ENCODE measurements at places on chromosomes 1 and 21.
A peak's percentile ranks its signal among the peaks of the same experiment; 100 is the strongest.

GRCh38 chr1:164589961-164590507 lies 31.1 kb downstream of the PBX1 start:
- no peak overlapping the region for H3K4me3 ChIP-seq
- H3K4me1 ChIP-seq, result no peaks in the 10 kb centered on the region
- peaks cover 3% of the 10 kb centered on the region for H3K27me3 ChIP-seq
- H3K36me3 ChIP-seq, result no peaks in the 10 kb centered on the region
- DNase-seq, result no peak

DNA sequence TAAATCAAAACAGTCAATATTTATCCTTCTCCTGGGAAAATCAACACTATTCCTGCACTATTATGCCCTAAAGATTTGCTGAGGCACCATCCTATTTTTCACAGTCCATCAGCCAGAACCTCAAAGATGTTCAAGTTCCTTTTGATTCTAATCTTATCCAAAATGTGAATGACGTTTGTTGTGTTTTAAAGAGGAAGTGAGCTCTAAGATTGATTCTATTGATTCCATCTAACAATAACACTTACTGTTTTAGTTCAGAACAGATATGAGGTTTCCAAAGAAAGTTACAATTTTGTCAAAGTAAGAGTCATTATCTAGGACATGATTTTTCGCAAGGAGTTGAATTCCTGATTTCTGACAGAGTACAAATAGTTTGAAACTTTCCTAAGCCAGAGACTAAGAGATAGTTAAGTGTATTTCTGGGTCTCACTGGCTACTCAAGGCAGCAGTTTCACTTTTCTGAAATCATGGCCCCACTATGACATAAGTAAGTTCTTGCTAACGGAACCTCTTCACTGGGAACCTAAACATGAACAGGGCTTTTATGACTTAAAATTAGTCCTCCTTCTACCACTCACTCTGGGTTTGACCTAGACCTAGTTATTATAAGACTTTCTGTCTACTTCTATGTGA lies 84.7 kb downstream of the LHX9 start:
- no peaks in the 10 kb centered on the region for H3K4me1 ChIP-seq
- H3K4me3 ChIP-seq, result no peak overlapping the region
- H3K27me3 ChIP-seq, result peaks cover 14% of the 10 kb centered on the region
- DNase-seq, result no peak
- no peaks in the 10 kb centered on the region for H3K36me3 ChIP-seq

- peak overlapping the region; percentile 92 for H3K27ac ChIP-seq
- peak overlapping the region; percentile 90 for H3K4me3 ChIP-seq
- peaks cover 23% of the 10 kb centered on the region for H3K36me3 ChIP-seq
- no peaks in the 10 kb centered on the region for H3K27me3 ChIP-seq
- H3K4me1 ChIP-seq, result peaks cover 65% of the 10 kb centered on the region
Observed at GRCh38 chr1:36154765-36155407, 1.1 kb upstream of the MAP7D1 start.

GRCh38 chr21:40845441-40845995 lies 1.4 kb downstream of the DSCAM start:
- peaks cover 42% of the 10 kb centered on the region for H3K27me3 ChIP-seq
- H3K27ac ChIP-seq, result no peak overlapping the region
- H3K36me3 ChIP-seq, result no peaks in the 10 kb centered on the region
- no peak for DNase-seq
- H3K4me1 ChIP-seq, result no peaks in the 10 kb centered on the region
